ENCODE measurements at places on chromosomes 2 and 18. TPM values are rescaled to one million over a fixed set of nuclear protein-coding genes. Genes with fewer than 3 reads are reported as not detected.
A peak's percentile ranks its signal among the peaks of the same experiment; 100 is the strongest.

CPLX4 gene
- not detected for total RNA-seq

PNKD gene
- 43.1 TPM for total RNA-seq

CDK5R2 gene
- 0.81 TPM for total RNA-seq

SKA1 gene
- 70.6 TPM for total RNA-seq

XDH gene
- total RNA-seq, result 3.6 TPM

BOLA3 gene
- 49.5 TPM for total RNA-seq

GLI2 gene
- 25.2 TPM for total RNA-seq

SMARCAL1 gene
- total RNA-seq, result 31.7 TPM

GRCh38 chr2:17706845-17707244 lies 46.8 kb downstream of the SMC6 start:
- no peak for DNase-seq

- no peak for DNase-seq
Measured at GRCh38 chr2:40200366-40200915, 251.4 kb downstream of the SLC8A1 start.

- DNase-seq, result no peak
Measured at GRCh38 chr2:161943011-161943410, 131.0 kb downstream of the DPP4 start.

DNA sequence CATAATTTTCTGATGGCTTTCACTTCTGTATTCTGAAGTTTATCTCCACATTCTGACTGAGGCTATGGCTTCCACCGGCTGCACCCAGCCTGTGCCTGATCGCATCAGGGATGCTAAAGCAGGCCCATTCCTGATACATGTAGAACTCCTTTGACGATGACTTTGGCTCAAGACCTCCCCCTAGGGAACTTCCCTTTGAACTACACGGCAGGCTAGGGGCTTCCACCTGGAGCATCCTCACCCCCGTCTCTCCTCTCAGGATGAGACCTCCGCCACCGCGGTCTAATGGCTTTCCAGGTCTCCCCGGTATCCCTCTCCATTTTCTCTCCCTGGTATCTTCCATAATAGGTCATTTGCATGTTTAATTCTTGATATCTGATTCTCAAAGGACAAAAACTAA lies 214.9 kb upstream of the CHST9 start:
- peak; percentile 92 for DNase-seq

DNA sequence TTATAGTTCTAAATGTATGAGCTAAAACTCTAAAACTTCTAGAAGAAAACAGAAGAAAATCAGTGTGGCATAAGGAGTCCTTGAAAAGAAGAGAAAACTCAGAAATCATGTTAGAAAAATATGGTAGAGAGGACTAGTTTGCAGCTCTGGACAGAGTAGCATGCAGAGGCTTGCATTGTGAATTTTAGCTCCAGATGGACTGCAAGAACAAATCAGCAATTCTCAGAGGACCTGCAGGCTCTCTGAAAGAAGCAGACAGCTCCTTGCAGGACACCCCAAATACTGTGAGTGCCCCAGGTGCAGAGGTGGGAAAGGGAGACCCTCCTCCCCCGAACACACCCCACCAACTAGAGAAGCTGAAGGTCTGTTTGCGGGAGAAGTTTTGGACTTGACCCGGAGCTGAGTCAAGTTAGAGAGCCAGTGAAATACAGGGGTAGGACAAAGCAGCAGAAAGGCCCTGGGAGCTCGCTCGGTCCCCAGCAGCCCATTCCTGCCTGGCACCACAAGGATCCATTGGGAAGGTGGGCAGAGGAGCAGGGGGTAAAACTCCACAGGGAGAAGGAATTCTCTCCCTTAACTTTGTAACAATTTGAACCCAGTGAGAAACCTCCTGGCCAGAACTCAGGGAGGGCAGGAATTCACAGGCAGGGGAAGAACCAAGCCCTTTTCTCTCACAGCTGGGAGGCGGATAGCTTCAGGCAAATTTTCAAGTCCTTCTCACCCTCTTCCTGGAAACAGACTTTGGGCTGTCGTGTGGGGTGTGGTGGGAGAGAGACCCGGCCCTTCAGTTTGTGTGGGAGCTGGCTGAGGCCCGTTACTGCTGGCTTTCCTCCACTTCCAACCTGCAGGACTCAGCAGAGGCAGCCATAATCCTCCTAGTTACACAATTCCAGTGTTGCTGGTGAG lies 216.2 kb upstream of the SLC35G4 start:
- peak; percentile 63 for DNase-seq

DNA sequence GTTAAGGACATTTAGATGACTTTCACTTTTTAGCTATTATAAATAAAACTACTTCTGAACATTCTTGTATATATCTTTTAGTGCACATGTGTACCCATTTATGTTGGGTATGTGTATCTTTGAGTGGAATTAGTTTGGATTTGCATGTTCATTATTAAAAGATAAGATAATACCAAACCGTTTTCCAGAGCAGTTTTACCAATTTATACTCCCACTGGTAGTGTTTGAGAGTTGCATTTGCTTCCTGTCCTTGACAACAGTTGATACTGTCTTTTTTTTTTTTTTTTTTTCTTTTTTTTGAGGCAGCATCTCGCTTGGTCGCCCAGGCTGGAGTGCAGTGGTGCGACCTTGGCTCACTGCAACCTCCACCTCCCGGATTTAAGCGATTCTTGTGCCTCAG lies 23.3 kb downstream of the SLC30A6 start:
- no peak for DNase-seq

DNA sequence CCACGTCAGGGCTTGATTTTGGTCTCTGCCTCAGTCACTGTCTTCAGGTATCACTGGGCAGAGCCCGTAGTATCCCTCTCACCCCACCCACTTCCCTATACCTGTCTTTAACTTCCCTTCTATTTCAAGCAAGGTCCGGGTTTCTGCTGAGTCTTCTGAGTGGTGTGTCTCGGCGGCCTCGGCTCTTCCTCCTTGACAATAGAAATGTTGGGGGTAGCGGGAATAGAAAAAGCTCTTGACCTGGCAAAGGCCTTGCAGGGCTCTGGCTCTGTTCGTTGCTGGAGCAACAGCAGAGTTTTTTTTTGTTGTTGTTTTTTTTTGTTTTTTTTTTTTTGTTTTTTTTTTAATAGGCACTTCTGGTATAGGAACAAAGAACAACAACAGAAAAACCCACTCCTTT lies 16.0 kb upstream of the IGFBP5 start:
- no peak for DNase-seq

GRCh38 chr2:33091541-33092123 lies 144.9 kb downstream of the LTBP1 start:
- no peak for DNase-seq

DNA sequence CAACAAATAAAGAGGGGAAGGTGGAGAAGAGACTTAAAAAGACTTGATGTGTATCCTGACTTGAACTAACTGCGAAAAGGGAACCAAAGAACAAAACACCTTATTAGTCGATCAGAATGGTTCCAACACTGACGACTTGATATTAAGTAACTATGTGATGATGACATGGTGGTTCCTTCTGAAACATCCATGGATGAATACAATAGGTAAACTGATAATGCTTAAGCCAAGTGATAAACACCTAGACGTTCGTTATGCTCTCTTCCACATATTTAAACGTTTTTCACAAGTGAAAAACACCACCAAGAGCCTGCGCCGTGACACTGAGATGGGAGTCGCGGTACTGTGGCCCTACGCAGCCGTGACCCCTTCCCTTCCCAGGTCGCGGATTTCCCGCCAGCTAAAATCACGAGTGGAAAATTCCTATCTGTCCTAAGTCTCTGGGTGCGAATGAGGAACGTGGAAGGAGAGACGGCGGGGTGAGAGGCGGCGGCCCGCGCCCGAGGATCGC lies 797 bp downstream of the TTC32 start:
- DNase-seq, result no peak

DNA sequence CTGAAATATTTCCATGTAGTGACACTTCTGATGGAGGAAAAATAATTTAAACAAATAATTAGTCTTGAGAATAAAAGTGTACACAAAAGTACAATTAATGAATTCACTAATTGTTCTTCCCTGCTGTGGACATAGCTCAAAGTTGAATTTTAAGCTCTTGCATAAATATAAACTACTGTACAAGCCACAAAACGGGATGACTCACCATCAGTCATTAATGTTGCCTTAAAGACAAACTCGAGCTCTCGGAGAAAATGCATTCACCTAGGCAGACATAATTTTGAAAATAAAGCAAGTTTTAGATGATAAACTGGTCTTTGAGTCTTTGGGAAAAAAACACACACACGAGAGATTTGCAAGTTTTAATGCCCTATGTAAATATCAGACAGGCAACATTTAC lies 436.4 kb downstream of the ZNF521 start:
- no peak for DNase-seq

GRCh38 chr2:220096406-220096805 lies 469.0 kb downstream of the SLC4A3 start:
- no peak for DNase-seq

- no peak for DNase-seq
Measured at GRCh38 chr2:133431289-133431688, 137.0 kb downstream of the NCKAP5 start.

- DNase-seq, result no peak
Measured at GRCh38 chr2:21643180-21643579, 519.4 kb downstream of the TDRD15 start.

GRCh38 chr18:57445488-57446319 lies 10.5 kb downstream of the ONECUT2 start:
- no peak for DNase-seq

GRCh38 chr2:29273004-29273684 lies 157.9 kb downstream of the CLIP4 start:
- peak; percentile 20 for DNase-seq
